ENCODE measurements at places on chromosomes 12 and 14.

DNA sequence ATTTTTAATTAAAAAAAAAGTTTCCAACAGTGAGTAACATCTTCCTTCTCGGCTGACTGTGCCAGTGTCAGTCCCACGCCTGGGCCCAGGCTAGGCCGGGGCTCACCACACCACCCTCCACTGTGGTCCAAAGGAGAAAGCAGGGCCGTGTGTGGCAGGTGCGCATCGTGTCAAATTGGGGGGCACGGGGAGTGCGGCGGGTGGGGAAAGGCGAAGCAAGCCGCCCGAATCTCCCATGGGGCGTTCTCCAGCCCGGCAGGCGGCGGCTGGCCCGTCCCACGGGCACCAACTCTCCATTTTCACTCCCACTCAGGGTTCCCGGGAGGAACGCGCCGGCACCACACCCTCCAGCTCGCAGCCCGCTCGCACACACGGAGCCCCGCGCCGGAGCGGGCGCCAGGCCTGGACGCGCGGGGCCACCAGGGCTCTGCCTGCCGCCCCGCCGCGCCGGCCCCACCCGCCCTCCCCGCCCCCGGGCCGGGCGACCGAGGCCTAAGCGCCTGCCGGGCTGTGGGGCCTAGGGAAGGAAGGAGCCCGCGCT, 604 bp downstream of the EEA1 start:
- H3K27me3 ChIP-seq: no peaks in the 10 kb centered on the region
- peak overlapping the region; percentile 59 for H3K4me3 ChIP-seq
- H3K36me3 ChIP-seq: no peaks in the 10 kb centered on the region
- H3K27ac ChIP-seq: peak overlapping the region; percentile 100

DNA sequence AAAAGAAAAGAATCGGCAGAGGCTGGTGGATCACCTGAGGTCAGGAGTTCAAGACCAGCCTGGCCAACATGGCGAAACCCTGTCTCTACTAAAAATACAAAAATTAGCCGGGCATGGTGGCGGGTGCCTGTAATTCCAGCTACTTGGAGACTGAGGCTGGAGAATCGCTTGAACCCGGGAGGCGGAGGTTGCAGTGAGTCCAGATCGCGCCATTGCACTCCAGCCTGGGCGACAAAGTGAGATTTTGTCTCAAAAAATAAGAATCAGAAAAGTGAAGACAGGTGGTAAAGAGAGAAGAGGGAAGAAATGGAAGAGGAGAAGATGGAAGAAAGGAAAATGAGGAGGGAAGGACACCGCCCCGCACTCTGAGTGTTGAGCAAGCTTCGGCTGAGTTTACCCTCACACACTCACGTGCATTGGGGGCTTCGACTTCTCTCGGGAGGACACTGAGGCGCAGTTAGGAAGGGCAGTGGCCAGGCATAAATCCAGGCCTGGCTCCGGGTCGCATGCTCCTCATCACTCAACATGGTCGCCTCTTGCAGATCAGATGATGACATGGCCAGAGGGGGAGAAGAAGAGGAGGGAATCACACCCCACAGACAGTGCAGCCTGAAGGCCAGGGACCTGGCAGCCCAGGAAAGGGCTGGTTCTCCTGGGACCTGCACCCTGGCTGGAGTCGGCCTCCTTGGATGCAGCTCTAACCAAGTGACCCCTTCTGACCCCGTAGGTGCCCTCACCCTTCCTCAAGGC, 61.1 kb downstream of the PRMT8 start:
- no peak for DNase-seq
- H3K27ac ChIP-seq: no peak overlapping the region
- H3K4me1 ChIP-seq: no peaks in the 10 kb centered on the region
- no peaks in the 10 kb centered on the region for H3K36me3 ChIP-seq

DNA sequence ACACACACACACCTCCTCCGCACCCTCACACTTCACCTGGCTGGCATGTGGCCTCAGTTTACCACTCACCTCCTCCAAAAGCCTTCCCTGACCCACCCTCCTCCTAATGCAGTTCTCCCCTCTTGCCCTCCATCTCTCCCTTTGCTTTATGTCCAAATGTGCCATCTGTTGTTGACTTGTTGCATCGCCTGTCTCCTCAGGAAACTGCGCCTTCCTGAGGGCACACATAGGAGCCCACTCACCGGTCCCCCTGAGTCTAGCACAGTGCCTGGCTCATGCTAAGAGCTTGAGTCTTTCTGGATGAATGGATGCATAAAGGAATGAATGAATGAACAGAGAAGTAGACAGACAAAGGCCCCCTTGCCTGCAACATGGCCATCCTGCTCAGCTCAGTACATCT, 34.0 kb downstream of the MVK start:
- H3K27me3 ChIP-seq: peaks cover 41% of the 10 kb centered on the region
- no peaks in the 10 kb centered on the region for H3K4me1 ChIP-seq
- no peak overlapping the region for H3K4me3 ChIP-seq
- H3K27ac ChIP-seq: no peak overlapping the region
- DNase-seq: no peak

DNA sequence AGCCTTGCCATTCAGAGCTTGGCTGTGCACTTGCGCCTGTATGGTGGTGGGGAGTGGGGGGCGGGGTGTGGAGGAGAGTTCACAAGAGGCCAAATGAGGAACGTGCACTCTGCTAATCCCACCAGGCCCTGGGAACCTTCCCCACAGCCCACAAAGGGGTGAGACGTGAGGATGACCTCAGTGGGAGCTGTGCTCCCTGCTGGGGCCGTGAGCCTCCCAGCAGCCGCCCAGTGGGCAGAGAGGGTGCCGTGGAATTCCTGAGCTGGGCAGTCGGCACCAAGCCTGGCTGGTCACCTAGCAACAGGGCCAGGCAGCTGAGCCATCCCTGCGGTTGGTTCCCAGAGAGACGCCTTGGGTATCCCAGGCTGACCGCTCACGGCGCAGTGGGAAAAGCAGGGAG, 53.7 kb downstream of the CCNK start:
- DNase-seq: no peak
- no peak overlapping the region for H3K27ac ChIP-seq
- no peaks in the 10 kb centered on the region for H3K36me3 ChIP-seq
- no peak overlapping the region for H3K4me3 ChIP-seq
- H3K27me3 ChIP-seq: no peaks in the 10 kb centered on the region

Measured in spleen (tissue), 13 donors.